ENCODE measurements at places on chromosomes 1 and 21. TPM values are rescaled to one million over a fixed set of nuclear protein-coding genes. Genes with fewer than 3 reads are reported as not detected.

Gene FOXD3
- total RNA-seq, result 0.39 TPM

Gene LENEP
- 1.3 TPM for total RNA-seq

Gene VTCN1
- total RNA-seq, result not detected

Gene FNDC5
- total RNA-seq, result 743 TPM

Gene DISC1
- 9.1 TPM for total RNA-seq

Gene LEFTY1
- 2.3 TPM for total RNA-seq

Gene KIF14
- total RNA-seq, result 2.9 TPM

Gene CSRP1
- 6.2 TPM for total RNA-seq

Gene KLF17
- 10.9 TPM for total RNA-seq

Gene ERG
- not detected for total RNA-seq

Gene S100A3
- not detected for total RNA-seq

Gene OSCP1
- total RNA-seq, result 6.3 TPM

Gene TNFSF18
- total RNA-seq, result not detected

Gene LAX1
- total RNA-seq, result not detected

Gene PLXNA2
- 66.0 TPM for total RNA-seq

Gene CLIC6
- total RNA-seq, result 0.17 TPM

Gene LYST
- total RNA-seq, result 33.6 TPM

Gene MAP3K21
- 0.25 TPM for total RNA-seq

Gene CFHR1
- not detected for total RNA-seq

Gene PGBD5
- total RNA-seq, result 72.4 TPM

Gene NKAIN1
- total RNA-seq, result 263 TPM

Gene BTBD19
- 5.9 TPM for total RNA-seq

Gene CACHD1
- total RNA-seq, result 9.4 TPM

Gene SLC44A3
- total RNA-seq, result 129 TPM

Gene SPSB1
- total RNA-seq, result 78.6 TPM

Gene CLCA1
- total RNA-seq, result not detected

Gene MRPL9
- total RNA-seq, result 75.0 TPM

Gene SEC16B
- 0.93 TPM for total RNA-seq

Gene FCRL2
- total RNA-seq, result not detected

Gene PCP4L1
- 1.1 TPM for total RNA-seq

Gene KRTAP13-2
- not detected for total RNA-seq

Gene HSD3B1
- total RNA-seq, result not detected

Gene COL9A2
- 3.3 TPM for total RNA-seq

Gene CLCA4
- total RNA-seq, result not detected

Gene PCAT6
- total RNA-seq, result 7.7 TPM

Gene CFAP141
- total RNA-seq, result not detected

Gene ETV3L
- not detected for total RNA-seq

Gene SFT2D2
- total RNA-seq, result 32.9 TPM

Gene KIRREL1
- 8.1 TPM for total RNA-seq

Gene POLR3GL
- 13.2 TPM for total RNA-seq

Gene WNT2B
- total RNA-seq, result 4.0 TPM

Gene ST3GAL3
- total RNA-seq, result 16.5 TPM

Gene ATF3
- 35.3 TPM for total RNA-seq

Gene KRTAP12-2
- total RNA-seq, result not detected

Gene C1orf216
- total RNA-seq, result 21.6 TPM

Gene TTC22
- not detected for total RNA-seq

Gene LRRC42
- 37.5 TPM for total RNA-seq

Gene KRTAP19-1
- total RNA-seq, result not detected

Gene KLHDC8A
- 125 TPM for total RNA-seq

Gene KPRP
- not detected for total RNA-seq

Gene MRPL24
- total RNA-seq, result 25.1 TPM

Measured in glutamatergic neuron (in vitro differentiated cells).